ENCODE measurements at places on chromosomes 4 and X. TPM values are rescaled to one million over a fixed set of nuclear protein-coding genes. Genes with fewer than 3 reads are reported as not detected.
A peak's percentile ranks its signal among the peaks of the same experiment; 100 is the strongest.

DNA sequence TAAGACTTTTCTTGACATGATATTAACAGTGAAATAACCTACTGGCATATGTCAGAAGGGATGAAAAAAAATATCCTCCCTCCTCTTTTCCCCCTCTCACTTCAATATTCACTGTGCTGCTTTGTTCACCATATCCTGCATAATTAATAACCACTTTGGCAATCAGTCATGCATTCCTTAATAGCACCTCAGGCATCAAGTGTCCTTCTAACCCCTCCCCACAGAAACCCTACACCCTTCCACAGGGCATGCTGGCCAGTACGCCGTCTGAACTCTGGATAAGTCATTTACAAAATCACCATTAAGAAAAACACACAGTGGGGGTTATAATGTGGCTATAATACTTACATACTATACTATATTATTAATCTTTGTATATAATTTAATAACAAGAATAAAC is 165.9 kb downstream of the PDGFC start:
- H3K27ac ChIP-seq, result no peak overlapping the region
- peak; percentile 12 for DNase-seq
- no peaks in the 10 kb centered on the region for H3K27me3 ChIP-seq
- peaks cover 4% of the 10 kb centered on the region for H3K4me1 ChIP-seq
- no peaks in the 10 kb centered on the region for H3K36me3 ChIP-seq

DNA sequence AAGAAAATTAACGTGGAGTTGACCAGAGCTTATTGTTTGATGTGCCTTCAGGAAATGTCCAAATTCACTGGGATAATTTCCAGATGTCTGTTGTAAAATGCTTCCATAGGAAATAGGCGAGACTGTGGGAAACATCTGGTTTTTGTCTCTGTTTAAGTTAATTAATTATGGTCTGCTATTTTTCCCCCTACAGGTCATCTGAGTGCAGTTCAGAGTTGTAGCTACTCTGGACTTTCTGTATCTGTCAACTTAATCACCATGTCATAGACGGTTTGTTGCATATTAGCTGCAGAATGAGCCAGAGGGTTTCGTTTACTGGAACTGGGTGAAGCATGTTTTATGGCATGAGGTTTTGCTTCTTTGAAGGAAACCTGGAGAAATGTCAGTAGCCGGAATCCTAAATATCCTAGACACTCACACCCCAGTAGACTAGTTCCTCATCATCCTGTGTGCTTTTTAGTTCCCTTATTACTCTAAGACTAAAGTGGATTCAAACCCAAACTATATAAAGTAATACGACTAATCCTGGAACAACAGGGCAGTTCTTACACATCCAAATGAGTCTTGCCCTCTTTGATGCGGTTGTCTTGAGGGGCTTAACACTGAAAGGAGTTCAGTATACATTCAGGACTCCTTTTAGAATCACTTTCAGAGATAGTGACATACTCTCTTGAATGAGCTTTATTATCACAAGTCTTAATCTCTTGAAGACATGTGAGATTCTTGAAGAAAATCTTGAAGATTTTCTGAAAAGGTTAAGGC is 62.5 kb downstream of the PPEF1 start:
- DNase-seq, result no peak
- H3K4me3 ChIP-seq, result no peak overlapping the region

GRCh38 chr4:94561249-94562024 is 109.7 kb downstream of the PDLIM5 start:
- no peak for DNase-seq
- H3K4me3 ChIP-seq, result no peak overlapping the region
- no peaks in the 10 kb centered on the region for H3K27me3 ChIP-seq
- H3K4me1 ChIP-seq, result no peaks in the 10 kb centered on the region
- no peak overlapping the region for H3K27ac ChIP-seq

DNA sequence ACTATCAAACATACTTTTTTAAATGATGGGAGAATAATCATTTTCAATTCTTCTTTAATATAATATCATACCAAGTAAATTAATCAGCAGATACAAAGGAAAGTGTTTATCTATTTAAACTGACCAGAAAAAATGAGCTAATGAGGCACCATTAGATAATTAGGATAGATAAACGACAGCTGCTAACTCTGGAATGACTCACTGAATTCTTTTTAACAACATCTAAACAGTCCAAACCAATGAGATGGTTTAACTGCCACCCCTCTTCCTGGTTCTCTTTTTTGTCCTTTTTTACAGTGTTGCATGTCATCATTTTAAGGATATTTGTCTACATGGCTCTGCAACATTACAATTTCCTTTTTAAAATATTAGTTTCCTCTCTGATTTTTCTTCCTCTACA is 41.6 kb downstream of the UNC5C start:
- no peaks in the 10 kb centered on the region for H3K27me3 ChIP-seq
- no peak for DNase-seq
- H3K27ac ChIP-seq, result no peak overlapping the region
- no peaks in the 10 kb centered on the region for H3K36me3 ChIP-seq
- peaks cover 12% of the 10 kb centered on the region for H3K4me1 ChIP-seq

GRCh38 chr4:89640620-89641366 is 196.2 kb downstream of the SNCA start:
- H3K27me3 ChIP-seq, result peaks cover 3% of the 10 kb centered on the region
- H3K36me3 ChIP-seq, result no peaks in the 10 kb centered on the region
- peak; percentile 87 for DNase-seq
- H3K4me1 ChIP-seq, result peaks cover 7% of the 10 kb centered on the region
- peak overlapping the region; percentile 55 for H3K4me3 ChIP-seq
- H3K27ac ChIP-seq, result no peak overlapping the region

GRCh38 chr4:165784672-165785071 is 88.4 kb upstream of the TLL1 start:
- no peaks in the 10 kb centered on the region for H3K36me3 ChIP-seq
- H3K4me3 ChIP-seq, result no peak overlapping the region
- no peaks in the 10 kb centered on the region for H3K27me3 ChIP-seq
- no peak for DNase-seq
- H3K4me1 ChIP-seq, result peaks cover 6% of the 10 kb centered on the region
- H3K27ac ChIP-seq, result no peak overlapping the region

The CBR4 gene
- total RNA-seq, result 48.1 TPM

- no peak for DNase-seq
- no peak overlapping the region for H3K27ac ChIP-seq
- H3K4me3 ChIP-seq, result no peak overlapping the region
These were observed 33.4 kb downstream of the ARHGEF6 start for GRCh38 chrX:136747003-136747986.

DNA sequence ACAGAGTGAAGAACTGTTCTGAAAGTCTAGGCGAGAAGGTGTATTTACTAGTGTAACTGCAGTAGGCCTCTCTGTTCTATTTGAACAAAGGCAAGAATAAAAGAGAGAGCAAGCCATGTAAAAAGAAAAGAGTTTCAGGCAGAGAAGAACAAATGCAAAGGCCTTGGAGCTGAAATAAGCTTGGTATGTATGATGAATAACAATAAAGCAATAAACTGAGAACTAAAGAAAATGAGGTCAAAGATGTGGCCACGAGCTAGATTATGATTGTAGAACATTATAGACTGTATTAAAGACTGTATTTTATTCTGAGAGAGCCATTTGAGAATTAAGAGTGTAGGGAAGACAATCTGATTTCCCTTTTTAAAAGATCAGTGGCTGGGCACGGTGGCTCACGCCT is 160.5 kb downstream of the LRBA start:
- DNase-seq, result no peak
- H3K27me3 ChIP-seq, result no peaks in the 10 kb centered on the region
- peaks cover 21% of the 10 kb centered on the region for H3K36me3 ChIP-seq
- peak overlapping the region; percentile 13 for H3K27ac ChIP-seq
- no peak overlapping the region for H3K4me3 ChIP-seq

- no peak overlapping the region for H3K4me3 ChIP-seq
- H3K27me3 ChIP-seq, result no peaks in the 10 kb centered on the region
- peaks cover 3% of the 10 kb centered on the region for H3K36me3 ChIP-seq
These were observed 18.5 kb downstream of the UVSSA start for GRCh38 chr4:1365271-1366178.

GRCh38 chrX:153861151-153861550 is 24.8 kb downstream of the L1CAM start:
- no peak overlapping the region for H3K27ac ChIP-seq
- peaks cover 32% of the 10 kb centered on the region for H3K4me1 ChIP-seq
- H3K36me3 ChIP-seq, result peaks cover 7% of the 10 kb centered on the region
- H3K27me3 ChIP-seq, result peaks cover 6% of the 10 kb centered on the region
- no peak for DNase-seq

DNA sequence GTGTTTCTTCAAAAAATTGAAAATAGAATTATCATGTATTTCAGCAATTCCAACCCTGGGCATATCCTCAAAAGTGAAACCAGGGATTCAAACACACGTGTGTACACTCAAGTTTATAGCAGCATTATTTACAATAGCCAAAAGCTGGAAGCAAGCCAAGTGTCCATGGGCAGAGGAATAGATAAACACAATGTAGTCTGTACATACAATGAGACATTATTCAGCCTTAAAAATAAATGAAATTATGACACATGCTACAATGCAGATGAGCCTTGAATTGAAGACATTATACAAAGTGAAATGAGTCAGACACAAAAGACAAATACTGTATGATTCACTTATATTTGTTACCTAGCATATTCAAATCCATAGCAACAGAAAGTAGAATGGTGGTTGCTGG is 853.4 kb downstream of the STIM2 start:
- H3K4me1 ChIP-seq, result 0 out of 2 replicates have a peak, but pooled peaks cover 2% of the 10 kb centered on the region
- H3K4me3 ChIP-seq, result no peak overlapping the region
- H3K27ac ChIP-seq, result no peak overlapping the region
- H3K36me3 ChIP-seq, result no peaks in the 10 kb centered on the region
- no peak for DNase-seq
- H3K27me3 ChIP-seq, result no peaks in the 10 kb centered on the region

The CPLX1 gene
- 2.0 TPM for total RNA-seq

DNA sequence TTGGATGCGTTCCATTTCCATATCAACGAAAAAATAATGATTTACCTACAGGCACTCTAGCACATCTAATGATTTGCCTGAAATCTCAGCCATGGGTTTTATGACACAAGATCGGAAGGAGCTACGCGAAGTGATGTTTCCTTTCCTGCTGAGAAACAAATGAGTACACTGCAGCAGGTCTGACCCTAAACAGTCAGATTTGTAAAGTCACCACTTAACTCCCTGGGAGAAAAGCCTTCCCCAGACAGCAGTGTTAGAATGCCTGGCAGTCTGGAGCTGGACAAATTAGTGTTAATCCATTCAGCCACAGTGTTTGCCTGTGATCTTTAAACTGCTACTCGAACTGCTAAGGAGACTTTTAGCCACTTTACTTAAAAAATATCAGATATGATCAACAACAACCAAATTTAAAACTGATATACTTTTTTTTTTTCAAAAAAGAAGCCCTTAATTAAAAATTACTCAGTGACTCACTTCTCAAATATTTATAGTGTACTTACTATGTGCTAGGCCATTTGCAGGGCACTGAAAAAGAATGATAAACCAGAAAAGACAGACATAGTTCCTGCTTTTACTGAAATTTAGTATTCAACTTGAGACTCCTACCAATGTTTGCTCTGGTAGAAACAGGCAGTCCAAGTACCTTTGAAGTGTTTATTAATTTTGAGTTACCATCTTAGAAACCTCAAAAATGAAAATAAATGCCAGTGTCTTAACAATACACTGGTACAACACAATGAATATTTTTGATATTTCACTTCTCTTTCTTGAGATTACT is 104.5 kb downstream of the SHISA3 start:
- H3K36me3 ChIP-seq, result peaks cover 10% of the 10 kb centered on the region
- H3K4me3 ChIP-seq, result no peak overlapping the region
- H3K27me3 ChIP-seq, result no peaks in the 10 kb centered on the region
- peak overlapping the region; percentile 71 for H3K27ac ChIP-seq

The SSX4B gene
- total RNA-seq, result not detected

- 0 out of 2 replicates have a peak, but pooled peaks cover 3% of the 10 kb centered on the region for H3K4me1 ChIP-seq
- H3K27me3 ChIP-seq, result no peaks in the 10 kb centered on the region
- no peak overlapping the region for H3K4me3 ChIP-seq
- no peak for DNase-seq
- H3K36me3 ChIP-seq, result no peaks in the 10 kb centered on the region
- H3K27ac ChIP-seq, result no peak overlapping the region
These were observed 510.9 kb downstream of the PPP4R3C start for GRCh38 chrX:26952213-26952612.

- no peak overlapping the region for H3K4me3 ChIP-seq
- peaks cover 10% of the 10 kb centered on the region for H3K4me1 ChIP-seq
- 0 out of 2 replicates have a peak overlapping the region, but pooled peaks have one; percentile 76 for H3K27ac ChIP-seq
These were observed 13.0 kb downstream of the RBMX start for GRCh38 chrX:136867518-136867917.

GRCh38 chrX:63471004-63471403 is 119.9 kb upstream of the SPIN4 start:
- H3K36me3 ChIP-seq, result peaks cover 68% of the 10 kb centered on the region
- H3K27me3 ChIP-seq, result no peaks in the 10 kb centered on the region
- DNase-seq, result no peak
- H3K4me1 ChIP-seq, result no peaks in the 10 kb centered on the region

DNA sequence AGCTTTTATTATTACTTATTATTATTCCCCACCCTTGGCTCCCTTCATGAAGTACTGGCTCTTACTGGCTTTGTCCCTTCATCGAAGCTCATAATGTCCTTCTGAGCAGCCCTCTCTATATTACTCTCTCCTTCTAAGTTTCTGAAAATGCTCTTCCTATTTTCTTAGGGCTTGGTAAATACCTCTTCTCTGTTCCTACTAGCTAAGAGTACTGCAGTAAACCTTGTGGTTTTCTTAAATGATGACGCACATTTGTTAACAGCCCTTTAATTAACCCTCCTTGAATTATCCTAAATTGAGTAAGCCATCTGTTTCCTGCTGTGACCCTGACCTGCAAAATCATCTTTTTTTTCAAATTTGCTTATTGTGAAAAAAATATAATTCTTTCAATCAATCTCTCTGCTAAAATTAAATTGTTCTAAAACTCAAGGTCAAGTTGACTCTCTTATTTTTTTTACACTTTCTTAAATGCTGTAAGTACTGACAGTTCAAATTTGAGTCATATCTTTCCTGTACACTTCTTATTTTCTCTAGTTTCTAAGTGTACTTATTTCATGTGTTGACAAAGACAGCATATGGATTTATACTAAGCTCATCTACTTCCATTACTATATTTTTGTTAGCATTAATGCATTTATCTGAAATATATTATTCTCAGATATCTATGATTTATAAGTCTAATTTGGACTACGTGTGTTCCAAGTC is 148.9 kb downstream of the ADAM29 start:
- no peaks in the 10 kb centered on the region for H3K36me3 ChIP-seq
- no peaks in the 10 kb centered on the region for H3K27me3 ChIP-seq
- H3K4me3 ChIP-seq, result no peak overlapping the region
- no peak overlapping the region for H3K27ac ChIP-seq
- no peak for DNase-seq

GRCh38 chrX:77900688-77901087 is 1.4 kb downstream of the COX7B start:
- DNase-seq, result no peak
- H3K4me3 ChIP-seq, result peak overlapping the region; percentile 98
- no peaks in the 10 kb centered on the region for H3K27me3 ChIP-seq
- H3K4me1 ChIP-seq, result peaks cover 7% of the 10 kb centered on the region

The LRCH2 gene
- total RNA-seq, result 3.8 TPM

- no peaks in the 10 kb centered on the region for H3K27me3 ChIP-seq
- no peaks in the 10 kb centered on the region for H3K4me1 ChIP-seq
- H3K4me3 ChIP-seq, result no peak overlapping the region
- no peaks in the 10 kb centered on the region for H3K36me3 ChIP-seq
- DNase-seq, result no peak
These were observed 104.1 kb downstream of the INPP4B start for GRCh38 chr4:142741995-142742394.
